ENCODE measurements at places on chromosomes 7 and 10.

- DNase-seq = no peak
These were observed 306.2 kb downstream of the GPR37 start for GRCh38 chr7:124459101-124460055.

DNA sequence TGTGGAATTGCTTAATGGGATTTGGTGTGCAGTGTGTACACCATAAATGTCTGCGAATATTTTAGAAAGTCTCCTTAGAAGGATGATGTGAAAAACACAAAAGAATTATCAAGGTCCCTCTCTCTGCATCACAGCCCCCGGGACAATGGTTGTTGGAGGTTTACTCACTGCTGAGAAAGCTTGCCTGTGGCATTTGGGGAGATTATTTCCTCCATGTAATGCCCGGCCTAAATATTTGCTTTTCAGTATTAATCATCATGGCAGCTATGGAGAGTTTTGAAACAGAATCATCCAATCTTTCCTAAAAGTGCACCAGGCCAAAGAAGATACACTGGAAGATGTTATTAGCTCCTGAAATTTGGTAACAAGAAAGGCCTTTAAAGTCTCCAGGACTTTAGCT is 113.8 kb upstream of the ADCY1 start:
- no peak for DNase-seq

GRCh38 chr7:34569975-34570699 is 87.9 kb upstream of the NPSR1 start:
- DNase-seq = peak; percentile 60

- DNase-seq = peak; percentile 94
These were observed at the start of gene KCNIP2 for GRCh38 chr10:101843032-101844021. TSS of gene KCNIP2 (minus strand) at chr10:101843800. CDS start at chr10:101843568, 232 bp downstream.

GRCh38 chr7:31735991-31736982 is 49.3 kb downstream of the PPP1R17 start:
- peak; percentile 90 for DNase-seq

GRCh38 chr7:30479202-30480120 is 877 bp upstream of the NOD1 start:
- DNase-seq = peak; percentile 46

- DNase-seq = no peak
These were observed 509.3 kb downstream of the GRID1 start for GRCh38 chr10:85857305-85857704.

GRCh38 chr10:5464546-5464945 is 34.8 kb downstream of the CALML5 start:
- no peak for DNase-seq

GRCh38 chr7:138047907-138048306 is 28.4 kb upstream of the AKR1D1 start:
- DNase-seq = no peak

All from endodermal cell (in vitro differentiated cells).